ENCODE measurements at places on chromosomes 13 and 19. TPM values are rescaled to one million over a fixed set of nuclear protein-coding genes. Genes with fewer than 3 reads are reported as not detected.

DNA sequence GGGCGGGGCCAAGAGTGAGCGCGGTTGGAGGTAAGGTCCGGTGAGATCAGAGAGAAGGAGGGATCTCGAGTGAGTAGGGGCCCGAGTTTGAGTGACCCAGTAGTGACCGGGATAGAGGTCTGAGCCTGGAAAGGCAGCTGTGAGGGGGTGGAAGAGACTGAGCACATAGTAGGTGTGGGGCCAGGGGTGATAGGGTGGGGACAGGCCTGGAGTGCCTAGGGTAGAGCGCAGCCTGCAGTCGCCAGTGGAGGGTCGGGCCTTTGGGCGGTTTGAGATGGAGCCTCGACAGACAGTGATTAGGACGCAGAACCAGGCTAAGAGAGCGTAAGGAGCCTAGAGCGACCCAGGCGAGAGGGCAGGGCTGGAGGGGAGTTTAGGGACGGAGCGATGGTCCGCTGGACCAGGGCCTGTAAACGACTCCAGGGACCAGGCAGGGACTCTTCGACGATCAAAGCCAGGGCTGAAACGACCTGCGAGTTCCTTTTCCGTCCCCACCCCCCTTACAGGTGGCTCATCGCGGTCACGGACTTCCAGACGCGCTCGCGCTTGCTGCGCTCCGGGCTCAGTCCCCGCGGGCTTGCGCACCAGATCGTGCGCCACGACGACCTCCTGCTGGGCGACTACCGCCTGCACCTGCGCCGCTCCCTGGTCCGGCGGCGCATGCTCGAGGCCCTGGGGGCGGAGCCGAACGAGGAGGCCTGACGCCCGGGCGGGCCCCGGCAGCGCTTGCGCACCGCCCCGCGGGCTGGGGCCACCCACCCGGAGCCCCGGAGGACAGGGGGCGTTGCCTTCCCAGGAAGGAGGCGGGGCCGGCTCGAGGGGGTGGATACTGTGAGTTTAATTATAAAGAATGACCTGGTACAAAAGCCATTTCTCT is 9.4 kb downstream of the C19orf81 start:
- peak; percentile 45 for ATAC-seq

DNA sequence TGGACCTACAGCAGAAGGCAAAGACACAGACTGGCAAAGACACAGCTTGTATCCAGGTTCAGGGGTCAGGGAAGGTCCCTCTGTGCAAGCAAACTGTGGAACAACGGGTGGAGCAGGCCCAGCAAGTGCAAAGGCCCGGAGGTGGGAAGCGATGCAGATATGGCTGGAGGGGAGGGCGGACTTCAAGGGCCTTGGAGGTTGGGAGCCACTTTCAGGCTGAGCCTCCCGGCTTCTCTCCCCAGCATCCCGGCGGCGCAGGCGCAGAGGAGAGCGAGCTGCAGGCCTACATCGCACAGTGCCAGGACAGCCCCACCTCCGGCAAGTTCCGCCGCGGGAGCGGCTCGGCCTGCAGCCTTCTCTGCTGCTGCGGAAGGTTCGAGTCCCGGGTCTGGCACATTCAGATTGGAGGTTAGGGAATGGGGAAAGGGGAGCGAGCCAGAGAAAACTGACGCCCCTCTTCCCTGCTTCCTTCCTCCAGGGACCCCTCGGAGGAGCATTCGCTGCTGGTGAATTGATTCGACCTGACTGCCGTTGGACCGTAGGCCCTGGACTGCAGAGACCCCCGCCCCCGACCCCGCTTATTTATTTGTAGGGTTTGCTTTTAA is 2.1 kb upstream of the PNPLA6 start:
- peak; percentile 40 for ATAC-seq

Gene ZNF506
- total RNA-seq = 2.5 TPM

DNA sequence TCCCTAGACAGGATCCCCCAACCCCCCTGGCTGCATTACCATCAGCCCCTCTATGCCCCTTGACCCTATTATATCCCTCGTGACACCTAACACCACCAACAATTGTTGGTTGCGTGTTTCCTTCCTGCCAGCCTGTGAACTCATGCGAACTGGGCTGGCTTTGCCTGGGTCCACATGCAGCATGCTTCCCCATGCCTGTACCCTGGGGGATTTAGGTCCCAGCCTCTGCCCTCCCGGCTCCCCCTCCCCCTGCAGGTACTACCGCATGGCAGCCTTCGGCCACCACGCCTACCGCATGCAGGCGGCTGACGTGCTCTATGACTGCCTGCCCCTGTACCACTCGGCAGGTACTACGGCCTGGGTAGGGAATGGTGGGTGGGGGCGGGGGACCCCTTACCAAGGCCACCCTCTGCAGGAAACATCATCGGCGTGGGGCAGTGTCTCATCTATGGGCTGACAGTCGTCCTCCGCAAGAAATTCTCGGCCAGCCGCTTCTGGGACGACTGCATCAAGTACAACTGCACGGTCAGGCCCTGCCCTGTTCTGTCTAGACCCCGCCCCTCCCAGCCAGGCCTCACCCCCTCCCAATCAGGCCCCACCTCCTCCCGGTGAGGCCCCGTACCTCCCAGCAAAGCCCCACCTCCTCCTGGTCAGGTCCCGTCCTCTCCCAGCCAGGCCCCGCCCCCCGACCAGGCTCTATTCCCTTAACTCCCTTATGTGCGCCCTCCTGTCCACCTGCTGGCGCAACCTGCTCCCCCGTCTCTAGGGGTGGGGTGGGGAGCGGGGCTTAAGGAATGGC is 18.5 kb downstream of the SLC27A1 start:
- ATAC-seq = peak; percentile 87

GRCh38 chr19:944171-944567 is 18.3 kb downstream of the ARID3A start:
- no peak for ATAC-seq

DNA sequence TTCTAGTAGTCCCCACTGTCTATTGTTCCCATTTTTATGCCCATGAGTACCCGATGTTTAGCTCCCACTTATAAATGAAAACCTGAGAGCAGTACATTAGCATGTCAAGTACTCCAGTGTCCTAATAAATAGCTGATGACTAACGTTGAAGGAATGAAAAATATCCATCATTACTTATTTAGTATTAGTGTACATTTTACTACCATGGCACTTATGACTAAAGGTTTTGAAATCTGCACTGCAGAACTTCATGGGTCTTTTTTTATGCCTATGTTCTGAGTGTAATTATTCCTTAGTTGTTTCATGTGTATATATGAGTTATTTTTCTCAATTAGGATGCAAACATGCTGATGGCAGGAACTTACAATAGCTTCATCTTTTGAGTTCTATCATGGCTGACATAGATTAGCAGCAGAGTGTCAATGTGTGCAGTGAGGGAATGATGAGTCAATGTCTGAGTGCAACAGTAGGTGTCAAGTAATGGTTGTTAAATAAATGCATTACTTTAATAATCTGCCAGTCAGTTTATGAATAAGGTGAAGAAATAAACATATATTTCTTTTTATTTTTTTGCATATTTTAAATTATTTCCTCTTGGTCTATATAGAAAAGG is 188.4 kb downstream of the ITGBL1 start:
- no peak for ATAC-seq

DNA sequence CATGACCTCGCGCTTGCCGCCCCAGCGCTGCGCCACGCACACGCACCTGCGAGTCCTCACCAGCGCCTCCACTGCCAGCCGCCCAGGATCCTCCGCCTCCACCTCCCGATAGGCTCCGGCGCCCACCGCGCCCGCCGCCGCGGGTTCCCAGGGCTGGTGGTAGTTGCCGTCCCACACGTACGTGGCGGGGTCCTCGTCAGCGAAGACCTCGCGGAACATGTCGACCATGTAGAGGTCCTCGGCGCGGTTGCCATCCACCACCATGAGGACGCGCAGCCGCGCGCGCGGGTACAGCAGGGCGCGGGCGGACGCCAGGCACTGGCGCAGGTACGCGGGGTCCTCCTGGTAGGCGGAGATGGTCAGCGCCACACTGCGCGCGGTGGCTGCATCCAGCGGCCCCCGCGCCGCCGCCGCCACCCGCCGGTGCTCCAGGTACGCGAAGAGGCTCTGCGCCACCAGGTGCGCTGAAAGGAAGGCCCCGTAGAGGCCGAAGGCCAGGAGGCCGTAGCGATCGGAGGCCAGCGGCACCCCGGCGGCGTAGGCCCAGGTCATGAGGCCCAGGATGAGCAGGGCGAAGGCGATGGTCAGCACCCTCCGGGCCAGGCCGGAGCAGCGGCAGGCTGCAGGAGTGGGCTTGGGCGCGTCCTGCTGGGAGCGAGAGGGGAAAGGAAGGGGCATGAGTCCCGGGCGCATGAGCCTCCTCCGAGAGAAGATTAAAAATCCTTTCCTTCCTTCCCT is 4.4 kb downstream of the HAS1 start:
- peak; percentile 12 for ATAC-seq

GRCh38 chr19:49442771-49443365 is 1.5 kb upstream of the SLC17A7 start:
- ATAC-seq = peak; percentile 77

Gene GFY
- total RNA-seq = 0.58 TPM

DNA sequence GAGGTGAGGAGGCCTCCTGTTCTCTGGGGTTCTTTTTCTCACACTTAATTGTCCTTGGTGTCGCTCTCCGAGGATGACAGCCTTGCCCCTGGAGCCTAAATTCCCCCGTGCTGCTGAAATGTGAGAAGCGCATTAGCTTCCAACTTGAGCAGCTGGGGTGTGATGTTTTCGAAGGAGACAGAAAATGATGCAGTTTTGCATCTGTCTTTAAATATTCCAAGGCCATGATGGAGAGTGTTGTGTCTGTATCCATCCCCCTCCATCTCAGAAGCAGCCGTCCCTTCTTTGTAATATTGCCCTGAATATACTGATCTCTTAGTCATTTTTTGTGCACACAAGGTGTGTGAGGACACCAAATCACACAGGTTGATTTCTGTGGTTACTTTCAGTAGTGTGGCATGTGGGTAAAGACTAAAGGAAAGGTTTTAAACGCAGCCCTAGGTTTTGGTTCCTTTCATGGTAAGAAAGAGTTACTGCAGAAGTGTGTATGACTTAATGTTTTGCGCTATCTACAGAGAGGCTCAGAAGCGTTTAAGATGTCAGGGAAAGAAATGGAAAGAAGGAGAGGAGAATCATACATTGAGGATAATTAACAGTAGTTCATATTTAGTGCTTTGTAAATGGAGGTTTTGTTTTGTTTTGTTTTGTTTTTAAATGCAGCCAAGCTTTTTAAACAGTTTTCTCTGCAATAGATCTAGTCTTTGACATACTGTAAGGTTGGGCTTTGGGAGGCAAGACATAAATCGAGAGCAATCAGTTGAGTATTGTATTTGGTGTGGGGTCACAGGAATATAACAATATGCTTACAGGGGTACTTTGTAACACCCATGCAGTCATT is 1.6 kb downstream of the NBEA start:
- no peak for ATAC-seq

Gene SLC5A5
- not detected for total RNA-seq

GRCh38 chr13:104632736-104633135 is 1566.5 kb upstream of the SLC10A2 start:
- no peak for ATAC-seq

- no peak for ATAC-seq
Observed at GRCh38 chr13:78881054-78881453, 222.1 kb upstream of the OBI1 start.

Gene FBXL3
- total RNA-seq = 22.0 TPM

DNA sequence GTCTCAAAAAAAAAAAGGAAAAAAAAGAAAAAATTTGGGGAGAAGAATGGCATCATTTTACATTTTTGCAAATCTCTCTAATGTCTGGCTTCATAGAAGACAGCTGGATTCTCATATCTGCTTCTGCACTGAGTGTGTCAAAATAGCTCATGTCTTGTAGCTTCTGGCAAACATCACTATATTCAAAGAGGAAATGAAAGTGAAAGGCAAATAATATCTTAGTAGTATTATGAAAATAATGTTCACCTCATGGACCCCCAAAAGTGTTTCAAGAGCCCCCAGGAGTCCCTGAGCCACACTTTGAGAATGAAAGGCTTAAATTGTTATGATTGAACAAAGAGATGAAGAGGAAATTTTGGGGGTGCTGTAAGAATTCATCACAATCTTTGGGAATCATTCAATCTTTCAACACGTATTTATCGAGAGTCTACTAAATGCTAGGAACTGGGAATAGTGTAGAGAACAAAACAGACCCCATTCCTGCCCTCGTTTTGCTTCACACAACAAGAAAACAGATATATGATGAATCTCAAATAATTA is 1.2 kb upstream of the SLC6A16 start:
- ATAC-seq = no peak

Gene LILRA6
- not detected for total RNA-seq

Gene ZNF443
- total RNA-seq = 9.1 TPM

DNA sequence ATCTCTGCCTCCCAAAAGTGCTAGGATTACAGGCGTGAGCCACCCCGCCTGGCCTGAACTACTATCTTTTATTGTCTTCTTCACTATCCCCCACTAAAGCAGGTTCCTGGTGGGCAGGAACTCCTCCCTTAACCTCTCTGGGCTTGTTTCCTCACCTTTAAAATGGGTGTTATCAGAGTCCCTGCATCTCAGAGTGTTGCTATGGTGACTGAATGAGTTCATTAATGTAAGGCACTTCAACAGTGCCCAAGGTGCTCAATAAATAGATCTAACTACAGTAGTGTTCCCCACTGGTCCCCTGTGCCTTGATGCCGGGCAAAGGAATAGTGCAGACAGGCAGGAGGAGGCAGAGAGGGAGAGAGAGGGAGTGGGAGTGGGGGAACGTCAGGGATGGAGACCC is 20.5 kb downstream of the CCDC97 start:
- no peak for ATAC-seq

GRCh38 chr13:32538143-32538620 is 413 bp downstream of the N4BP2L2 start:
- ATAC-seq = peak; percentile 66

Gene DNASE2
- 31.2 TPM for total RNA-seq

DNA sequence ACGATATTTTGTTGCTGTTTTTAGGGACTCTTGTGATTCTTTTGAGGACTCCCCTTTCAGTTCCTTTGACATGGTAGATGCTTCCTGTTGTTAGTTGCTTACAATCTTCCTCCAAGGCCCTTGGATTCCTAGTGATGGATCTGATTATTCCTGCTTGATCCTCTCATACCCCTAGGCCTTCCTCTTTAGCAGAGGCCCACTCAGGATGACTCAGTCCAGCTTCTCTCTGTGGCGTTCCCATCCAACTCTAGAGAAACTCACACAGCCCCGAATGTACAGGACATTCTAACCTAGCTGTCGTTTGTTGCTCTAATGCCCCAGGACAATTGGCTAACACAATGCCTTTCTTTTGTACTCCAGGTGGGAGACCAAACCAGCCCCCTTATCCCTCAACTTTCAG is 191.4 kb downstream of the POSTN start:
- ATAC-seq = no peak

- ATAC-seq = no peak
Observed at GRCh38 chr19:34600366-34600765, 76.6 kb downstream of the SCGB2B2 start.

Gene S1PR5
- total RNA-seq = 0.11 TPM

Gene ITGBL1
- total RNA-seq = not detected

Gene STOML3
- total RNA-seq = 0.09 TPM

GRCh38 chr19:35528218-35529038 is at the start of gene SBSN:
Gene SBSN, minus strand, starts transcription at chr19:35528311. Its CDS starts 30 bp downstream, at chr19:35528281.
- ATAC-seq = peak; percentile 62

GRCh38 chr13:84831666-84832657 is 949.7 kb upstream of the SLITRK1 start:
- no peak for ATAC-seq

DNA sequence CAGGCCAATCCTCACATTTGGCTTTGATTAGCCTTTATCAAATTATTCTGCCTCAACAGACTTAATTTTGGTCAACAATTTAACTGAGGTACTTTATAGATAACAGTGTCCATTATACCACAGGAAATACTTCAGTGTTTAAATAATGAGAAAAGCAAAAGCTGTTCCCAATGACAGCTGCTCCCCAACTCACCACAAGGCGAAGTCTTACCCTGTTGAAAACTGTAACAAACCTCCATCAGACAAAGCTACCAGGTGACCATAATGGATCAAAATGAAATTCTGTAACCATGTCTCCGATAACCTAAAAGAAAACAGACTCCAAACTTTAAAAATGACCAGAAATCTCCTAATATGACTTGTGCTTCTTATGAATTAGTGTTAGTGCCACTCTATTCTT is 50.3 kb downstream of the ZNF44 start:
- no peak for ATAC-seq

Data from motor neuron (in vitro differentiated cells).